Fibroblast of skin of right quadriceps (primary cell): ENCODE measurements at places on chromosomes 5 and 9.

DNA sequence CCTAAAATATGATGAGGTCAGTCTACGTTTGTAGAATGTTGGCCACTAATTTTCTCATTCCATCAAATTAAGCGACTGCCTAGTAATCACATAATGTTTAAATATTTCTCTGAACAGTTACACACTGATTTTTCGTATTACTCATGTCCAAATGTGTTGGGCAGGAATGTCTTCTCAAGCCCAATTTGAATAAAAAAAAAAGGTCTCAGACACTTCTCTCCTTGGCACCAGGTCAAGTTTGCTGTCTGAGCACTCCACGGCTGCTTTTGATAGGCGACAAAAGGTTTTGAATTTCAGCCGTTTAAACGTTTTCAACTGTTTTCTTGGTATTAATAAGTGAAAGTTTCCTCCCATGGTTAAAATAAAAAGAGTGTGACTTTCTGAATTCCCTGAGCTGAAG lies 542.1 kb downstream of the IRX1 start:
- peak; percentile 53 for DNase-seq

DNA sequence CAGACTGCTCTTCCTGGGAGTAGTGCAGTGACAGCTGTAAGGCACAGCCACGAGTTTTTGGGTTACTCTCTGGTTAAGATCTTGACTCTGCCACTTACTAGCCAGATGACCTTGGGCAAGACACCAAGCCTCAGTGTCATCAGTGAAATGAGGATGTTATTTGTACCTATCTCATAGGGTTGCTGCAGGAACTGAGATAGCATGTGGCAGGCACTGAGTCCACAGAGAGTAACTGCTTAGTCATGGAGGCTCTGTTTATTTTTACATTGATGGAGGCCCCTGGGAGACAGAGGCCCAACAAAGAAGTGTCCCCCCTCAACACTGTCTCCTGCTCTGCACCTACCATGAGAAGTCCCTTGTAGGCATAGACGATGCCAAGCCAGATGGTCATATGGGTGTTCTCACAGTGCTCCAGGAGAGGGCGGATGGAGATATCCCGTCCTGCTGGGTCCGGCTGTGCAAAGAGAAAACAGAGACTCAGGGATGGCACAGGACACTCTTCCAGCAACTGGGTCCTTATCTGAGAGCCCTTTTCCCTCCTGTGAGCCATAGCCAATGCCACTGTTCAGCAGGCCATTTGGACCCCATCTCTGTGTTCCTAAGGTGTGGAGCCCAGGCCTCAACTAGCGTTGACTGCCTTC lies 55.4 kb upstream of the TBC1D2 start:
- DNase-seq, result no peak

GRCh38 chr5:28400076-28400475 lies 1361.7 kb upstream of the CDH9 start:
- DNase-seq, result no peak

- DNase-seq, result no peak
These were observed 51.7 kb downstream of the DAB2IP start for GRCh38 chr9:121703014-121703734.

- peak; percentile 65 for DNase-seq
These were observed 20.4 kb downstream of the ANKS6 start for GRCh38 chr9:98775831-98776441.

DNA sequence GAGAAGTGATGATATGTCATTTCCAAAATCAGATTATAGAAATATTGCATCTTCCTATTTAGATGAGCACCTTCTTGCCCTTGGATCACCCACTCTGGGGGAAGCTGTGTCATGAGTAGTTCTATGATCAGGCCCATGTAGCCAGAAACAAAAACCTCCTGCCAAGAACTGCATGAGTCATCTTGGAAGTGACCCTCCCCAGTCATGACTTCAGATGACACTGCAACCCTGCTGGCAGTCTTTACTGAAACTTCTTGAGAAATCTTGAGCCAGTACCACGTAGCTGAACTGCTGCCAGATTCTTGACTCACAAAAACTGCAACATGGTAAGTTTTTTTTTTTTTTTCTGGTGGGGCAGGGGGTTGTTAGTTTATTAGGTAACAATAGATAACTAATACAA lies 439.6 kb upstream of the PTGER4 start:
- peak; percentile 38 for DNase-seq

DNA sequence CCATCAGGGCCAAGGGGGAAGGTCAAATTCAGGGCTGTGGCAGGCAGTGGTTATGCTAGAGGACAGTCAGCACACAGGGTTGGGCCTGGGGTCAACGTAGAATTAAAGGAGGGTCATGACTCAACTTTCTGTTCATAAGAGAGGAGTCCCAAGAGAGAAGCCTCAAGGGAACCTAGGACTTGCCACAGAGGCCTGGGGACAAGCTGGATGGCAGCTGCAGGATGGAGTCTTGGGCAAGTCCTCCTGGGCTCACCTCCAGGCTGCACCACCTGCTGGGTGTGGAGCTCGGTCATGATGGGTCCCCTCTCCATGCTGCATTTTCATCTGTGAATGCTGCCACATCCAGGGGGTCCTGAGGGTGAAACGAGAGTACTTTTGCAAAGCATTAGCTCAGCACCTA lies 9.0 kb upstream of the WNK2 start:
- no peak for DNase-seq

DNA sequence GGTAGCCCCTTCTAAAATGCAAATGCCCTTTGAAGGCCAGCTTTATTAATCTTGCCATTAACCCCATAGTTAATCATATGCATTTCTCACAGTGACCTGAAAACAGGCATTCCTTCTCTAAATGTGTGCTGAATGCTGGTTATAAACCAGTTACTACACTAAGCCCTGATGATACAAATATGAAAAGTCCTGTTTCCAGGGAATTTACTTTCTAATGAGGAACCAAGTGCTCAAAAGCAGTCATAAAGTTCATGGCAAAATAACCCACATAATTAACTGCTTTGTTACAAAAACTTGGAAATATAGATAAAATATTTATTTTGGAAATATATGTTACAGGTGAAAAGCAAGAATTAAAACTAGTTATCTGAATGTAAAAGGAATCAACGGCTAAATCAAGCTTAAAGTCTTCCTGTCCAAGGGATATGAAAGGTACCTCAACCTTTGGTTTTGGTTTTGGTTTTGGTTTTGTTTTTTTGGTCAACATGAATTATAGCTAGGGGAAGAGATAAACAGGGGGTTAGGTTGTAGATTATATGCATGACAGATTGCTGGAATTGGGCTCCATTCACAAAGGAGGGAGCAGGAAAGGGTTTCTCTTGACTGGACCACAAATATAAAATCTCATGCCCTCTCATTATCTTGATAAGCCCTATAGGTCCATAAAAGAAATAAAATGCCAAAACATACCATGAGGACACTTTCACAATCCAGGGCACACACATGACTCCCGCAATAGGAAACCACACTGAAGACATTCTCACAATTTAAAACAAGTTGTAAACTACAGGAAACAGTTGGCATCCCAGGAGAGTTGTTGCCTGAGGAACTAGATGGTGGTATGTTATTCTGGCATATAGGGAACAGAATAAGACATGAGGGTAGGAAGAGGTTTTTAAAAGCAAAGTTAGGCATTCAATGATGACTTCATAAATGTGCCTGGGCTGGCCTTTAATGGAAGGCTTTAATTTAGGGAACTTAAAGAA lies 46.7 kb upstream of the MACIR start:
- DNase-seq, result peak; percentile 9

DNA sequence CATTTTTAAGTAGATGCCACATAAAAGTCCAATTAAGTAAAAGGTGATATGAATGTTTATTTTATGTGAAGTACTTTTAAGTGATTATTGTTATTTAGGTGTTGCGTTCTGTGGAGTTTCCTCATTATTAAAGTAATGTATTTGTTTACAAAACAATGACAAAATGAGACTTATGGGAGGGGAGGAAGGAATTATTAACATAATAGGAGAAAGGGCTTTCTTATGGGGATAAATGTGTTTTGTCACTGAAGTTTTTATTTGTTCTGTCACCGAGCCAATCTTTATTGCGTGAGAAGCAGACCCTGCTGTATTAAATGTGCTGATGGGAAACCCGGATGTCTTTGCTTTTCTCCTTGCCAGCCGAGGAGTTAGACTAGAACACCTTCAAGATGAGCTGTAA lies 44.5 kb downstream of the TRIO start:
- DNase-seq, result peak; percentile 54

- peak; percentile 47 for DNase-seq
These were observed 56.3 kb upstream of the KCNN2 start for GRCh38 chr5:114305402-114306207.

GRCh38 chr9:89311346-89312221 lies 589 bp downstream of the CKS2 start:
- no peak for DNase-seq

GRCh38 chr5:155872629-155873220 lies 454.2 kb upstream of the SGCD start:
- DNase-seq, result peak; percentile 63

DNA sequence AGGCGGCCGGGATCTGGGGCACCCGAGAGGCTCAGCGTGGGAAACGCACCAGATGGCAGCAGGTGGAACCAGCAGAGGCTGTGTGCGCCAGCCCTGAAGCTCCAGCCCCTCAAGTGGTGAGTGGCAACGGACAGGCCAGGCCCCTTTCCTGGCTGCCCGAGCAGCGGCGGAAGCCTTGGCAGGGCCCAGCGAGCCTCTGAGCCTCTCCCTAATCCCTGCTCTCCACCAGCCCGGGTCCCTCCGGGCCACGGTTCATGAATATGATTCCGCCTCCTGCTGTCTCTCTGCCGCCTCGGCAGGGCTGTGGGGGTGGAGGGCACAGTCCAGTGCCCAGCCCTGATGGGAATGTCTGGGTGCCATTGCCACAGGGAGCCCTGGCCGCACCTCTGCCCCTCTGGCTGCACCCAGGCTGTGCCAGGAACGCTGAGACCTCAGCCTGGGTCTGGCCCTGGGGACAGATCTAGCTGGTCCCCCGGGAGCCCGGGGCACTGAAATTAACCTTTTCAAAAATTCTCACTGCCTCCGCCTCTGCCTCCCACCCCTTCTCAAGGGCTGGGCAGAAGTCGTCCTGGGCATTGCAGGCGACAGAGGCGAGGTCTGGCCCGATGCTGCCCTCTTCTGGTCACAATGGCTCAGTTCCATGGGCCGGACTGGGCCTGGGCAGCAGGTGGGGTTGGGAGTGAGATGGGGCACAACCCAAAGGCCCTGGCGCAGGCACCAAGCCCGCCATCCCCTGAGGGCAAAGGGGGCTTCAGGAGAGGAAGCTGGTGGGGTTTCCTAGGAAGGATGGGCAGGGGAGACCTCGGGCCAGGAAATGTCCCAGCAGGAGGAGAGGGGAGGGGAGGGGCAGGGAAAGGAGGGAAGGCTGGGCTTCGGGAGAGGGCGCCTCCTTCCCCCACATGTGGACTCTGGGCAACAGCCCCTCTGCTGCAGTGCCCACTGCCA lies 20.3 kb downstream of the CCDC187 start:
- peak; percentile 51 for DNase-seq

DNA sequence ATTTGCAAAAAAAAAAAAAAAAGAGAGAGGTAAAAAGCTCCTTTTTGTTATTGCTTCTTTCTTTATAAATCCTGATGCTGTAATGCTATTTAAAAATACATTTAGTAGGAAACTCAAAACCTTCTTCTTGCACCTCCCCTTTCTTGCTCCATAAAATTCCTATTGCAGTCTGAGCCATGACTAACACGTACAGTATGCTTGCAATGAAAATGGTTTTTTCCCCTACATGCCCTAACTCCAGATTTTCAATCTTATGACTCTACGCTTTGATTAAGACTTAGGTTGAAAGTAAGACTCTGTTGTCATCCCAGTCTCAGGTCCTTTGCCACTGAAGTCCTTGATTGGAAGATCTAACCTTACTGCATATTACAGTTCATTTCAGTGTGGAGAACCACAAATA lies 23.9 kb downstream of the FGF10 start:
- DNase-seq, result peak; percentile 47

DNA sequence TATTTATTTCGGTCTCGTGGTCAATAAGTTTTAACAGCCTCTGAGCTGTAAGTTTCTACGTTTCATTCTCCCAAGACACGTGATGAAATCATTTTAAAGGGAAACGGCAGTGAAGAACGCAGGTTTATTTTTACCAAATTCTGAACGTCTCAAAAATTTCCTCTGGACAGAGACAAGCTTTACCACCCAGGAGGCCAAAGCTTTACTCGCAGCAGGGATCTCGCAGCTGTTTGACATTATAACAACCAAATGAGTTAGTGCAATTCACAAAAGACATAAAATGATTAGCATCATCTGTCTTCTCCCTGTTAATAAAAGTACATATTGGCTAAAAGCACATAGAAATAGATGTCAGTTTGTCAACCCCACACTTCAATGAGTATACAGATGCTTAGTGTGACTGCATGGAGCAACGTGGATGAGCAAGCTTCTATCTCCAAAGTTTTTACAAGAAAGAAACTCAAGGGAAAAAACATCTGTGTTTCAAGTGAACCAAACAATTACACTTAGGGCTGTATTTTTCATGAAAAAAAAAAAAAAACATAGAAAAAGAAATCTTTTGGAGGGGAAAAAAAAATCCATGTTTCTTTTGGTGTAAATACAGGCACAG lies 2.5 kb downstream of the SEMA5A start:
- peak; percentile 67 for DNase-seq

DNA sequence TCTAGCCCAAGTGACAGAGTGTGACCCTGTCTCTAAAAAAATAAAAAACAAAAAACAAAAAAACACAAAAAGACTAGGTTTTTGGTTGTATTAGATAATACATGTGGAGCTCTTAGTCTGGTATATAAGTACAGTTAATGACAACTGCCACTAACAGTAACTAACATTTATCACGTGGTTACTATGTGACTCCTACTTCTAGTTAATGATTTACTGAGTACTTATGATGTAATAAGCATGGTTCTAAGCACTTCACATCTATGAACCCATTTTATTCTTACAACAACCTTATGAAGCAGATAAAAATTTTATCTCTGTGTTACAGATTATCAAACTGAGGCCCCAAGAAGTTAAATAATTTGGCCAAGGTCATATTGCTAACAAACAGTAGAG lies 6.1 kb upstream of the TMEFF1 start:
- DNase-seq, result no peak

- no peak for DNase-seq
These were observed 45.6 kb upstream of the RUFY1 start for GRCh38 chr5:179504600-179505396.

GRCh38 chr9:28301281-28301680 lies 728.0 kb upstream of the C9orf72 start:
- DNase-seq, result peak; percentile 77

GRCh38 chr5:140468188-140468587 lies 66.6 kb downstream of the ANKHD1 start:
- DNase-seq, result no peak

GRCh38 chr9:129656795-129657390 lies 8.6 kb upstream of the PRRX2 start:
- peak; percentile 88 for DNase-seq

- DNase-seq, result no peak
These were observed 8.4 kb upstream of the PSD2 start for GRCh38 chr5:139787257-139787567.

DNA sequence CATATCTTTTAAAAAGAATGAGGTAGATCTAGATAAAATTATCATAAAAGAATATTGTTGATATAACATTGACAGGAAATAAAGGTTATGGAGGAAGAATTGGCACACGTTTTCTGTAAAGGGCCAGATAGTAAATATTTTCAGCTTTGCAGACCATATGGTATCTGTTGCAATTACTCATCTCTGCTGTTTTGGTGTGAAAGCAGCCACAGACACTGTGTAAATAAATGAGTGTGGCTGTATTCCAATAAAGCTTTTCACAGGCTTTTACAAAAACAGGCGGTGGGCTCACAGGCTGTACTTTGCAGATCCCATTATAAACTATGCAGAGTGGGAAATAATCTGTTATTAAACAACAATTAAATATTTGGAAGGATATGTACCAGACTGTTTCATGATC lies 87.4 kb downstream of the SGCD start:
- DNase-seq, result peak; percentile 62
